ENCODE measurements at places on chromosomes 11 and 22.

DNA sequence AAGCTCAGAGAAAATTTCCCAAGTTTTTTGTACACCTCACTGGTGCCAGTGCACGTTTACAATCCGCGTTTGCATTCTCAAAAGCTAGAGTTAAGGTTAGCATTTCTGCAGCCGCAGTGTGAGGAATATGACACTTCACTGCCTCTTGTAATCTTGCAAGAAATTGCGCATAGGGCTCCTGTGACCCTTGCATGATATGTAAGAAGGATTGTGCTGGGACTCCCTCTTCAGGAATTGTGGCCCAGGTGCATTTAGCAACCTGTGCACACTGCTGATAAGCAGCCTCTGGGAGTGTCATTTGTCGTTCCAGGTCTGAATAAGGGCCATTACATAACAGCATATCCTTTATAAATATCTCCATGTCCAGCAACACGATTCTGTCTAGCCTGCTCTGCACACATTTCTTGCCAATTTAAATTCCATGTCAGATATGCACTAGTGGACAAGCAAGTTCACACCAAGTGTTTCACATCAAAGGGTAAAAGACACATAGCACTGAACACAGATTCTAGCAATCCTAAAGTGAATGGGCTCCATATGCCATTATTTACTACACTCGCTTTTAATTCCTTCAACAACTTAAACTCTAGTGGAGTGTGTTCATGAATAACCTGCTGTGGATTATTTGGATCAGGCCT is 69.2 kb upstream of the INCENP start:
- peak; percentile 56 for DNase-seq

GRCh38 chr11:45149483-45150056 is 3.1 kb downstream of the PRDM11 start:
- DNase-seq = no peak

DNA sequence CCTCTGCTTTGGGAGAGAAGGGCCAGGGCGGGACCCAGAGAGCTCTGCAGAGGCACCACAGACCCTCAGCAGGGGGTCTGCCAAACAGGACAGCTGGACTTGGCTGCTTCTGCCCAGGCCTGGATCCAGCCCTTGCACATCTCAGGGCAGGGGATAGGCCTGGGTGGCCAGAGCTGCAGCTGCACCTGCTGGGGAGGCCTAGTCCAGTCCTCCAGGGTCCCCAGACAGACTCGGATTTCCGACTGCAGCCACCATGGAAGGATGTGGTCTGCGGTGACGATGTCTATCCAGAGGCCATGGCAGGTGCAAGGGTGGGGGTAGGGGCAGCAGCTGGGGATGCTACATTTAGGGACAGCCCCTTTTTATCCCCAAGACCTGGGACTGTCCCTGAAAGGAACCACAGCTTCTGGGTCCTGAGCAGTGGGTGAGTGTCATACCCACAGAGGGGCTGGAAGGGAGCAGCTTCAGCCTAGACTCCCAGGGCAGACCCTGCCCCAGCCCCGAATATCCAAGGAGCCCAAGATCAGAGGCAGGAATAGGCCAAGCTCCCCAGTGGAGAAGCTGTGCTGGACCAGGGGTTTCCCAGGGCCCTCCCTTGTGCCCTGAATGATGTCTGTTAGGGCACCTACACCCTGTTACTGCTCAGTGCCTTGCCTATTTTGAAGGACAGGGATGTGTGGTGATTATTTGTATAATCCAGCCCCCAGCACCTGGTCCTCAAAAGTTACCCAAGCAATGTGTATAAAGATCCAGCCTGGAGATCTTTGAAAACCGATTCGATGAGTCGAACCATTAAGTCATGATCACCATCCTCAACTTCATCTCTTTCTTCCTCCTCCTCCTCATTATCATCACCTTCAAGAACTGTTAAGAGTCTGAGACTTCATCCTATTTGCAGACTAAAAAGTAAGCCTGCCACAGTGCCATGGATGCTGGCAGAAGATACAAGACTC is 2.5 kb upstream of the IGLL5 start:
- DNase-seq = no peak

DNA sequence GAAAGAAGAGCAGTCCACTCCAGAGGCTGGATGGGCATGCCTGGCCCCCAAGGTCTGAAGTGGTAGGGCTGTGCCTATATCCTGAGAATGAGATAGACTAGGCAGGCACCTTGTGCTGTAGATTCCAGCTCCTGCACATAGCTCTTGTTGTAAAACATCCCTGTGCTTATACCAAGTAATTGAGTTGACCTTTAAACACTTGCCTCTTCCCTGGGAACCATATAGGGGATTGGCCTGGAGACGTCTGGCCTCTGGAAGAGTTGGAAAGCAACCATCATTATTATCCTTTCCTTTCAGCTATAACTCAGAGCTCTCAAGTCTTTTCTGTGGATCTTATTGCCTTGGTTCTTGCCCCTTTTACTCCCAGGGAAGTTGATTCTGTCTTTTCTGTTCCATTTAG is 15.1 kb downstream of the LIMK2 start:
- no peak for DNase-seq

DNA sequence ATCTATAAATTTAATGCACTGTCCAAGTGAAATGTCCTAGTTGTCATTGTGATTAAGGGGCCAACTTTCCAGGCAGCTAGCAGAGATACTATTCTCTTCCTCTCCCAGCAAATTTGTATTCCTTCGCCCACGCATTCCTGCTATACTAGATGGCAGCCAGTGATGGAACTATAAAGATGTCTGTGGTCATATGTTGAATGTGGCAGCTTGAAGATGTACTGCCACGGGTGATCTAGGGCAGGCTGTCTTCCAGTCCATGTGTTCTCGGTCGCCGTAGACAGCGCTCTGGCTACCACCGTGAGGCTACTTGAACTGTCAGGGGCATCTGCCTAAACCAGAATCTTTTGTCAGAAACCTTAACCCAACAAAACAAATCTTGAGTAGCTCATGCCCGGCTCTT is 8.3 kb upstream of the SIDT2 start:
- no peak for DNase-seq

GRCh38 chr22:33909911-33910310 is 10.4 kb downstream of the LARGE1 start:
- DNase-seq = no peak

GRCh38 chr11:429931-430456 is 11.8 kb downstream of the ANO9 start:
- DNase-seq = no peak

GRCh38 chr11:64049509-64049908 is 13.8 kb downstream of the FLRT1 start:
- no peak for DNase-seq

DNA sequence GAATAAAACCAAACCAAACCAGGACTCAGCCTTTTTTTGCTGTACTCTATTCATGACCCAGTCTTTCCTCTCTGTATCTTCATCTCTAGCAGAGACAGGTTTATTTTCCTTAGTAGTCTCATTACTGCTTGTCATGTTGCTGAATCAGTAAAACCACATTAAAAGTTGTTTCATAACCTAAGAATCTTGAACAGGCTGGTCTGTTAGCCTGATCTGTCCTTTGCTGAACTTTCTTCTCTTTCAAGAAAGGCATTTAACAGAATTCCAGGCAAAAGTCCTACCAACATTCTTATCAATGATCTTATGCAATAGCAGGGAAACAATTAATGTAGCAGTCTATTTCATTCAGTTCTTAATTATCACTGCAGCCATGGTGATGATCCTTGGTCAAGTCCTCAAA is 197.7 kb downstream of the CASP12 start:
- no peak for DNase-seq

DNA sequence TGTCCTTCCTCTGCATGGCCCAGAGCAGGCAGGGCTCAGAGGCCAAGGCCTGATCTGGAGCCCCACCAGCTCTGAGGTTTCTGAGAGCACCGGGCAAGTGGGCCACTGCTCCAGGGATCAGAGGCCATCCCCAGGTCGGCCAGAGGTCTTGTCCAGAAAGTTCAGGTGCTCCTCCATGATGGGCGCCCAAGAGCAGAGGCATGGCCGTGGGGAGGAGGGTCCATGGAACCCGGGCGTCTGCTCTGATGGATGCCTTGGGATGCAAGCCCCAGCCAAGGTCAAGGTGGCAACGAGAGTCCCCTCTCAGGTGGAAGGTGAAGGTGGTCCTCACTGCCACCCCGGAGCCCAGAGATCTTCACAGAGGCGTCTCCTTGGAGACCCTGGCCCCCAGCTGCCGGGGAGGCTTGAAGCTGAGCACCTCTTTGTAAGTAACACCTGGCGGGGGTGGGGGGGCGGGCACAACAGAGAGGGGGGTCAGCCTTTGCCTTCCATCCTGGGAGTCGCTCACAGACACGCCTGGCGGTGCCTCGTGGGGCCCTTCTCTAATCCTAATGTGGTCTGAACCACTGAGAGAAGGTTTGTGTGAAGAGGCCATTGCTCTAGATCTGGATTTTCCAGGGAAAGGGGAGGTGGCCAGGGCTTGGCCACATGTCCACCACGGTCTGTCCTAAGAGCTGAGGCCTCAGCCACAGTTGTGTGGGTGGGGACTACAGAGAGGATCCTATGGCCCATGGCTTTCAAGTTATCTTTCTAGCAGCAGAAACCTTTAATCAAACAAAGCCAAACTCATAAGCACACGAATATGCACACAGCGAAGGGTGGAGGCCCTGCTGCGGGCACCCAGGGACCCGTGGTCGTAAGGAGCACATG is 2.2 kb upstream of the HDAC10 start:
- DNase-seq = no peak

- DNase-seq = peak; percentile 15
These were observed 1027.7 kb downstream of the OPCML start for GRCh38 chr11:132504501-132505041.

DNA sequence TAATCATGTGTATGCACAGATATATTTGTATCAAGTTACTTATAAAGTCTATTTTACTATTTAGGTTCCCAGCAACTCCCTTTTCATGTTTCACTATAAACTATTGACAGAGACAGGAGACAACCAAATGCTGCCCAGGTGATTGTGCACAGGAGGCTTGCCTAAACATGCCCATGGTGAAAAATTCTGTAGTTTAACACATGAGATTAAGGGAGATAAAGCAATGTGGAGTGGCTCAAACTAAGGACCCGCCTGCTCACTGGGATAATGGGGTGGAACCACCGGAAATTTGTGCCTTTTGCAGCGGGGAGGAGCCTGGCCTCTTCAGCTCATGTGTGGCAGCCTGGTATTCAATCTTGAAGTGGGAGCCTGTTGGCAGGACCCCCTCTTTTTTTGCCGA is 459.5 kb upstream of the CNTN5 start:
- DNase-seq = no peak

- DNase-seq = no peak
These were observed 5.9 kb upstream of the TSKU start for GRCh38 chr11:76777305-76777704.

DNA sequence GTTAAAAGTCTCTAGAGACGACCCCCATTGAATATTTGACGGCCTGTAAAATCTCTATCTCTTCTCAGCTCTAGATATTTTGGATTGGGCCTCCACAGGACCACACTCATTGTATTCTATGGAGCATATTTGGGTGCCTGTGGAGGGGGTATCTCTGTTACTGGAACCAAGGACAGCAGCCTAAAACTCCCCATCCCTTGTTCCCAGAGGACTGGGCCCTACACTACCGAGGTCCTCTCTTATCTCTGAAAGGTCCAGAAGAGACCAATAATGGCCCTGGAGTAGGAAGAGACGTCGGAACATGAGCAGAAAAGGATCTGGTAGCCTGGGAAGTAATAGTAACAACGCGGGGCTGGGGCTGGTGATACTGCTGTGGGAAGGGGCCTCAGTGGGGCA is 542 bp downstream of the HPS4 start:
- no peak for DNase-seq

GRCh38 chr11:95734009-95734572 is 55.5 kb downstream of the FAM76B start:
- no peak for DNase-seq

DNA sequence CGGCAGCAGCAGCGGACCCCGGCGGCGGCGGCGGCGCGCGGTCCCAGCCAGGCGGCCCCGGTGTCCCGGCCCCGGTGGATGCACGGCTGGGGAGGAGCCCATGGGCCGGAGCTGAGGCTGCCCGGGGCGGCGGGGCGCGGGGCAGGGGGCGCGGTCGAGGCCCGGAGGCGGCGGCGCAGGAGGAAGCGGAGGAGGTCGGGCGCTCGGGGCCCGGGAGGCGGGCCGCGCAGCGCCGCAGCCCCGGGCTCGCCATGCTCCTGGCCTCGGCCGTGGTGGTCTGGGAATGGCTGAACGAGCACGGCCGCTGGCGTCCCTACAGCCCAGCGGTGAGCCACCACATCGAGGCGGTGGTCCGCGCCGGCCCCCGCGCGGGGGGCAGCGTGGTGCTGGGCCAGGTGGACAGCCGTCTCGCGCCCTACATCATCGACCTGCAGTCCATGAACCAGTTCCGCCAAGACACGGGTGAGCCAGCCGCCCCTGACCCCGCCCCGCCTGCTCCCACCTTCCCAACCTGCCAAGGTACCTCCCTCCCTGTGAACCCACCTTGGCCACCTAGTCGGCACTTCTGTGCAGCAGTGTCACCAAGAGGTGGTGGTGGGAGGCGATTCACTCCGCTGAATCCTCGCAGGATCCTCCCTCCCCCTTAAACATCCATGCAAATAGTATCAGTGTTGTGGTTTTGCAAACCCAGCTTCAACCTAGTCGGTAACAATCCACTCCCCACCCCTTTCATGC is 580 bp downstream of the DTX4 start:
- no peak for DNase-seq

- DNase-seq = peak; percentile 74
These were observed 101.2 kb downstream of the BCR start for GRCh38 chr22:23281406-23282088.

DNA sequence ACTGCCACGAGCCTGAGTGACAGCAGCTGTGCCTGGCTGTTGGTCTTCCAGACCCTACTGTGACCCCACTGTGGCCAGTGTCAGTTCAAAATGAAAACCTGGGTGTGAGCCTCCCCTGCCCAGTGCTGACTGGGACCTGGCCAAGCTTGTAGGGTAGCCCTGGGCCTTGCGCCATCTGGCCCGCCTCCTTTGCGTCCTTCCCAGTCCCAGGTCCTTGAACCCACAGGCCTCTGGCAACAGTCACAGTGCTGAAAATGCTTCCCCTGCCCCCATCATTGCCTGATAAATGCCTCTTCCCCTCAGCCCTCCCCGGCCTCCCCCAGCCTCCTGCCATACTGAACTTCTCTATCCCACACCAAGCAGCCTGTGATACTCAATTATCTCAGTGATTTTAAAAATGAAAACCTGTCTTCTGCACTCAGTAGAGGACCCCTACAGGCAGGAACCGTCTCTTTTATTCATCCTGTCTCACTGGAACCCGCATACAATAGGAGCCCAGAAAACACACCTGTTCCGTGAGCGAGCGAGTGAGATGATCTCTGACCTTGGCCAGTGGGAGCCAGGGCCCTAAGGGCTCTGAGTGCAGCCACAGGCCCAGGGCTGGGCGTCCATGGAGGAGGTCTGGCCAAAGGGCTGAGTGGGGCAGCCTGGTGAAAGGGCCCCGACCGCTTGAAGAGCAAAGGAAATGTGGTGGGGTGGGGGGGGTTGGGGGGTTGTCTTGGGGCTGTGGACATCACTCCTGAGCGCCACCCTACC is 49.7 kb upstream of the TTLL12 start:
- no peak for DNase-seq

GRCh38 chr11:15674756-15675155 is 560.0 kb downstream of the INSC start:
- DNase-seq = no peak

Measured in NCI-H1092 (cell line).